ENCODE measurements at places on chromosomes 13 and 19. TPM values are rescaled to one million over a fixed set of nuclear protein-coding genes. Genes with fewer than 3 reads are reported as not detected.

The PTGIR gene
- 15.9 TPM for total RNA-seq

The FREM2 gene
- total RNA-seq = 54.4 TPM

The OR7D4 gene
- total RNA-seq = not detected

The MCEMP1 gene
- not detected for total RNA-seq

The PHF11 gene
- 61.8 TPM for total RNA-seq

The ZNF615 gene
- 19.5 TPM for total RNA-seq

The CLC gene
- total RNA-seq = not detected

The LILRB5 gene
- 2.0 TPM for total RNA-seq

The TEX101 gene
- total RNA-seq = not detected

The CERS4 gene
- total RNA-seq = 158 TPM

The KIR2DL3 gene
- total RNA-seq = not detected

The RFPL4AL1 gene
- not detected for total RNA-seq

The IL17D gene
- 3.2 TPM for total RNA-seq

The LGI4 gene
- total RNA-seq = 3.2 TPM

The NCR1 gene
- not detected for total RNA-seq

The ZNF784 gene
- total RNA-seq = 10.0 TPM

The ZNF610 gene
- total RNA-seq = 9.1 TPM

The MRPS31 gene
- total RNA-seq = 26.9 TPM

The ZNF626 gene
- 31.1 TPM for total RNA-seq

The MIA gene
- not detected for total RNA-seq

The SDHAF1 gene
- total RNA-seq = 51.4 TPM

The VPS36 gene
- total RNA-seq = 64.2 TPM

The SMAD9 gene
- 83.0 TPM for total RNA-seq

The USHBP1 gene
- total RNA-seq = 24.3 TPM

The PDX1 gene
- total RNA-seq = not detected

The DACH1 gene
- total RNA-seq = 0.33 TPM
